ENCODE measurements at places on chromosomes 2 and 18.

DNA sequence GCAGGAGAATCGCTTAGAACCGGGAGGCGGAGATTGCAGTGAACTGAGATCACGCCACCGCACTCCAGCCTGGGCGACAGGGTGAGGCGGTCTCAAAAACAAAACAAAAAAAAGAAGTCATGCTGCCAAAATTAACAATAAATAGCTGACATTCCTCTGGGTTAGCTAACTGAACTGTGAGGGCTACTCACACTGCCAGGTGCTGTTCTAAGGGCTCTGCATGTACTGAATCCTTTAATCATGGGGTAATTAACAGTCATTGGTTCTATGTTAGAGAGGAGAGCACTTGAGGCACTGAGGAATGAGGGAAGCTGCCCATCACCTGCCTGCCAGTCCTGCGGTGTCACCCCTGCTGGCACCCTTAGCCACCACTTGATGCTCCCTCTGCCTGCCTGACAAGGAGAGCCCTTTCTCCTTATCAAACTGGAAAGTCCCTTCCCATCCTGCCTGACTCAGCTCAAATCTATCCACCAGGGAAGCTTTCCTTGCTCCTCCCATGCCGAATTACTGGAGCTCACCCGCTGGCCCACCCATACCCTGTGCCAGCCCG, 73.0 kb upstream of the RIOK3 start:
- no peak for DNase-seq

DNA sequence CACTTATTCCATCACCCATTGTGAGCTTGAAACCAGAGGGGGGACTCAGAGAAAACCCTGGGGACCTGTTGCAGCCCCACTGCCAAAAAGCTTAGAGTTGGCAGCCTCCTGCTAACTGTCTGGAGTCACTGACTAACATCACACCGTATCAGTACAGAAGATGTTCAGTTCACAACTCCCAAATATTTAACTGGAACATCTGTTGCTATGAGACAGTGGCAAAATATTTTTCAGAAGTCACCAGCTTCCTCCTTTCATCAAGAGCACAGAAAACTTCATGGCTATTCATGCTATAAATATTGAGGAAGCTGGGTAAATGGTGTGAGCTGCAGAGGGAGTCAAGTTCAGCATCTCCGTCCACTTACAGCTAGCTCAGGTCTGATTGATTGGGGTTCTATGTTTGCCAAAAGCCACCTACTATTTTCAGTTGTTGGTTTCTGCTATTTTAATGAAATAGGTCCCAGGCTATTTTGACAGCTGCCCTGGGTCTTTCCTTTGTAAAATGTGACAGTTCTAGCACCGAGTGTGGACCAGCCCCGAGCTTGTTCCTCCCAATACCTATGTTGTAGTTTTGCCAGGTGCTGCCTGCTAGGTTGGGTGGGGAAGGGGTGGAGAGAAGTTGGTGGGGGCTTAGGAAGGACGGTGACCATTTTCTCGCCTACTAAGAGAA, 9.8 kb downstream of the TUBB6 start:
- DNase-seq, result no peak

DNA sequence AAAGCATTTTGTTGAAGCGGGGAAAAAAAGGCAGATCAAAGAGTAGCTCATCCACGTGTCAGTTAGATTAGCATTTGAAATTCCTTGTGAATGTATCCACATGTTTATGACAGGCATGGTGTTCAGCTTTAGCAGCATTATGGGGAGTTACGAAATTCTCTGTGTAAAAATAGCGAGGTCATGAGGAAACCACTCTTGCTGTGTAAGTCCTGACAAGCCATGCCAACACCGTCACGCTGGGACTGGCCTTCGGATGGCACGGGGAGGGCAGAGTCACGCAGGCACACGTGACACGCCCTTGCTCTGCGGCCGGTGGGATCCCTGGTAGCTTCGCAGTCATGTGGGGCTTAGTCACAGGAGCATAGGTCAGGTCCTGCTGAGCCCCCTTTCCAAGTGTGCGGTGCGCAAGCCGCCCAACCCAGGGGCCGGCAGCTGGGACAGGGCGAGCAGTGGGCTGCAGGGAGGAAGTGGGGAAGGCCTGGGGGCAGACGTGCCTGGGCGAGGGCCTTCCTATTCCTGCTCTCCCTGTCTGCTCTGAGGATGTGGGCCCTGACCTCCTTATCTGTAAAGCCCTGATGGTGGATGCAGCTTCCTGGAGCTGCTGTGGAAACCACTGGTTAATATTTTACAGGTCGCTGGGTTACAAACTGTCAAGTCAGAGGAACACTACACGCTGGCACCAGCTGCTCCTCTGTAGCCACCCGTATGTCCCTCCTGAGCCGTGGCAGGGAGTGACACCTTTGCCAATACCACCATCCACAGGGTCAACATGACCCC, 18.0 kb downstream of the MBP start:
- peak; percentile 38 for DNase-seq

- peak; percentile 6 for DNase-seq
Observed at GRCh38 chr2:233912691-233913423, 4.3 kb upstream of the TRPM8 start.

DNA sequence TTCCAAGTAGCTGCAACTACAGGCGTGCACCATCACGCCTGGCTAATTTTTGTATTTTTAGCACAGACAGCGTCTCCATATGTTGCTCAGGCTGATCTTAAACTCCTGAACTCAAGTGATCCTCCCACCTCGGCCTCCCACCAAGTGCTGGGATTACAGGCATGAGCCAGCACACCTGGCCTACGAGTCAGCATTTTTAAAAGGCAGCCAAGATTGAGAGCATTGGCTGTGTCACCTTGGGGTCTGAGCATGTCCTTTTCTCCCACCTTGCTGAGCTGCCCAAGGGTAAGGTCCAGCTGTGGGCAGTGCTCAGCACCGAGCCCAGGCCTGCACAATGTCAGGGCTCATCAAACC, 142.8 kb upstream of the LMAN1 start:
- DNase-seq, result no peak

DNA sequence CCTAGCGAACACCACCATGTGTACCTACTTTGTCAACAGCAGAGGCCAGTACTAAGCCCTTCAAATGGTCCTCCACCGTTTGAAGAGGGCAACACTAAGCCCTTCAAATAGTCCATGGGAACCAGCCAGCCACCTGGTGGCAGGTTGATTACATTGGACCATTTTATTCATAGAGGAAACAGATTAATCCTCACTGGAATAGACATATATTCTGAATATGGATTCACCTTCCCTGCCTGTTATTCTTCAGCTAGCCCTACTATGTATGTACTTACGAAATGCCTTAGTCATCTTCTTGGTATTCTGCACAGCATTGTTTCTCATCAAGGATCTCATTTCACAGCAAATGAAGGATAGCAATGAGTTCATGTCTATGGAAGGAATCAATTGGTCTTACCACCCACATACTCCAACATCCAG, 10.0 kb upstream of the ZNF396 start:
- peak; percentile 6 for DNase-seq

DNA sequence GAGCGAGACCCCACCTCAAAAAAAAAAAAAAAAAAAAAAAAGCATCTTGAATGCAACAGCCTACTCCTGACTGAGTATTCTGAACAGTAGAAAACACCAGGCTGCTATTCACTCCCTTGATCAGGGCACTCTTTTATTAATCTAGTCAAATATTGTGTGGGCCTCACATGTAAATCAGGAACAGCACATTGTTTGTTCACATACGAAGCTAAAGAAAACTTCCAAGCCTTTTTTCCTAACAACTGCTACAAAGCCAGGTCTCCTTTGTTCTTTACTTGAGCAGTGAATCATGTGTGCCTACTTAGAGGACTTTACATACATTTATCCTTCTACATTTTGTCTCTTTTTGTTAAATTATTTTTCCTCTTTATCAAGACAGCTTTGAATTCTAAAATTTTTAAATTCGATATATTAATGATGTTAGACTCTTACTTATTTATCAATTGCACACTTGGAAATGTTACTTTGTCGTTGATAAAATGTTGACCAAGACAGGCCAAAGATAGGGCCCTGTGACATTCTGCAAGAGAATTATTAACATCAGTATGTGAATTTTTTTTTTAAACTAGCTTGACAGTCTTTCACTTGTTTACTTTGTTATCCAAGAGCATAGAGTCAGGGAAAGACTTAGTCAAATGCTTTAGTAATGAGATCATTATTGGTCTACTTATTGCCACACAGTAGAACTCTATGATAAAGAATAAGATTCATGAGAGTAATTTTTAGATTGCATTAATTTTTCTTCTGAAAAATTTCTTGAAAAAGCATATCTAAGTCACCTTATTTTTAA, 13.2 kb downstream of the SPATS2L start:
- no peak for DNase-seq

GRCh38 chr18:58937887-58938267, 73.2 kb downstream of the ZNF532 start:
- no peak for DNase-seq

GRCh38 chr2:100247256-100248043, 74.9 kb downstream of the LONRF2 start:
- DNase-seq, result no peak

GRCh38 chr2:148969659-148970061, 68.8 kb upstream of the LYPD6B start:
- DNase-seq, result no peak

DNA sequence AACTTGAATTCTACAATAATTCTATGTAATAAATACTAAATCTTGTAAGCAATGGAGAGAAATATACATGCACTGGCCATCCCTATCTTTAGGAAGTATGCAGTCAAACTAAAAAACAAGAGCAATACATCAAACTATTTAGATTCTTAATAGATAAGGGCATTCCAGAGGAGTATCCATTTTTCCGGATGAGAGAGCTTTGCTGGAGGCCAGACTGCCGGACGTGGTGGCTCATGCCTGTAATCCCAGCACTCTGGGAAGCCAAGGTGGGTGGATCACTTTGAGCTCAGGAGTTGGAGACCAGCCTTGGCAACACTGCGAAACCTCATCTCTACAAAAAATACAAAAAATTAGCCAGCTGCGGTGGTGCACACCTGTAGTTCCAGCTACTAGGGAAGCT, 60.8 kb downstream of the KIF5C start:
- no peak for DNase-seq

GRCh38 chr2:774436-774835, 97.2 kb upstream of the TMEM18 start:
- DNase-seq, result no peak
